ENCODE measurements at places on chromosomes 11 and 22. TPM values are rescaled to one million over a fixed set of nuclear protein-coding genes. Genes with fewer than 3 reads are reported as not detected.

- no peak for DNase-seq
These were observed 897.2 kb downstream of the TBC1D22A start for GRCh38 chr22:47659467-47660223.

DNA sequence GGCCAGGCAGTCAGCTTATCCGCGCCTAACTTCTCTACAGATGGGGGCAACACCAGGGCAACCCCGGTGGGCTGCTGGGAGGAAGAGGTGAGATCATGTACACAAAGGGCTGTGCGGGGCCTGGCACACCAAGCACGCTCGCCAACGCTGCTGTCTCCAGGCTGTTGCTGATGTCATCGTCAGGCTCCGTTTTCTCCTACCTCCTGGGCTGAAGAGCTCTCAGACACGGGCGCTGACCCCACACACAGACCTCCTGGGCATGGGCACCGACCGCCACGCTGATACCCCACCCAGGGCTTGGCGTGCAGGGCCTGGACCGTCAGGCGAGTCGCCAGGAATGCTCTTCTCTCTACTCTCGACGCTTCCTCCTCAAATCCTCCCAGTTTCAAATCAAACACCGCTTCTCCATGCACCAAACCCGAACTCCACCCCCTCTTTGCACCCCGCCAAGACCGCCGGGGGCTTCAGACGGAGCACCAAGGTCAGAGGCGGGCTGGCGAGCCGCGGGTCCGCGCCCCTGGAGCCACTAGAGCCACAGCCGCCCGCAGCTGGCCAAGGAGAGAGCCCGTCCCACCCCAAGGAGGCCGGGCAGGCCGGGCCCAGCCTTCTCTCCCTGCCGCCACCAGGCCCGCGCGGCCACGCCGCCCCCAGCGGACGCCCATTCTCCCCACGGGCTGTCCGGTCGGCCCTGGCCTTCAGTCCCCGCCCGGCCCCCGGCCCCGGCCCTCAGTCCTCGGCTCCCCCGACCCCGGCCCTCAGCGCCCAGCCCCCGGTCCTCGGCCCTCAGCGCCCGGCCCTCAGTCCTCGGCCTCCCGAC lies 772 bp downstream of the SBF1 start:
- DNase-seq, result no peak

DNA sequence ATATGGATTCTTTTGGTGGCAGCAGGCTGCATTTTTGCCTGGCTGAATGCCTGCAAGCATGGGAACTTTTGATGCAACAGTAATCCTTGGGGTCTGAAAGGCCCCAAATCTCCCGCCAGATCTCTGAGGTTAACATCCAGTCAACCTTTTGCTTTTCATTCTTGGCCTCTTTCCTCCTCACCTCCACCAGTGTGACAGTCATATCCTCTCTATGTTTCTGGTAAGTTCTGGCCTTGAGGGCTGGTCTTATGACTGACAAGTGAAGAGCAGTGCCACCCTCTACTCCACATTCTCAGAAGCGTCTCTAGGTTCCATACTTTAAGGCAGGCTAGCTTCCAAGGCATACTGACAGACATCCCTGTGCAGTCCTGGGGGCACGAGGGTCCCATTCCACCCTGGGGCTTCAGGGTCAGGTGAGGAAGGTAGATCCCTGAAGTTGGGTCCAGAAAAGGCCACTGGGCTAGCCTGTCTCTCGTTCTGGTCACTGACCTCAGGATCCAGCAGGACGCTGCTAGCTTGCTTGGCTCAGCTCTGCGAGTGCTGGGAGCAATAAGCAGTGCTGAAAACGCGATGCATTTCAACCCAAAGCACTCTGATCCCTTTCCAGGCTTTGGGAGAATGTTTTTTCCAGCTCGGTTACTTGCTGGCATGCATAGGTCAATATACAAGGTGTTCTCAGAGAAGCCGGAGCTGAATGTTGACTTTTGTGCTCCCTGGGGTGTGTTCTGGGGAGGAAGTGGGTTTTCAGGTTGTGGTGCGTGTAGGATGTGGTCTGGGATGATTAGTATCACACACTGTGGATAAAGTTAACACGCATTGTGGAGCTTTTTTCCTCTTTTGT lies 75.2 kb downstream of the PTPRJ start:
- no peak for DNase-seq

GRCh38 chr22:37270928-37271650 lies 11.2 kb upstream of the CYTH4 start:
- no peak for DNase-seq

DNA sequence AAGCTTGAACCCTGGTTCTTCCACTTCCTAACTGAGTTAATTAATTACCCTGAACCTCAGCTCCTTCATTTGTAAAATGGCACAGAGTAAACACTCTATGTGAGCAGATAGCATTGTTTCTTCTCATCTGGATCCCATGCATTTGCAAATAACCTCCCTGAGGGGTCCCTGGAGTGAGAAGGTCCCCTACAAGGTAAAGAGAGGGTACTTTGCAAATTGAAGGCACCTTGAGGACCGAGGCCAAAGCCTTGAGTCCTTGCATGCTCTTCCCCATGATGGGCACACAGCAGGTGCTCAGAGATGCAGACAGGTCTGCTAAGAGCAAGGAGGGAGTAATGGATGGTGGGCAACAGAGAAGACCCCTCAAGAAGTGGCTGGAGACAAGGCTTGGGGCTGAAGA lies 33.2 kb downstream of the OTOG start:
- DNase-seq, result no peak

DNA sequence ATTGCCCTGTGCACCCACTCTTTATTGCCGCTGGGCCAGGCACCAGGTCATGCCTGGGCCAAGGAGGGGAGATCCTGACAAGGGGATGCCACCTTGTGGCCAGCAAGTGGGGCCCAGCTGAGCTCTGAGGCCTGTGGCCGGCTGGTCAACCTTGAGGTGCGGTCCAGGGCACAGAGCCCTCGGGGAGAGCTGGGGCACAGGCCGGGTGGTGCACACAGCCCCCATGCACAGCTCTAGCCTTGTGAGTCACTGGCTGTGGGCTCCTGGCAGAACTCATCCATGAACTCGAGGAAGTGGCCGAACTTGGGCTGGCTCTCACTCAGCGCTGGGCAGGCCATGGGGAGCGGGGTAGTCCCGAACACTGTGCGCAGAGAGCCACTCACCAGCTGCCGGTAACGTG lies 94.3 kb downstream of the RNF169 start:
- DNase-seq, result no peak

- DNase-seq, result no peak
These were observed 1074.5 kb downstream of the TBC1D22A start for GRCh38 chr22:47836957-47837356.

DNA sequence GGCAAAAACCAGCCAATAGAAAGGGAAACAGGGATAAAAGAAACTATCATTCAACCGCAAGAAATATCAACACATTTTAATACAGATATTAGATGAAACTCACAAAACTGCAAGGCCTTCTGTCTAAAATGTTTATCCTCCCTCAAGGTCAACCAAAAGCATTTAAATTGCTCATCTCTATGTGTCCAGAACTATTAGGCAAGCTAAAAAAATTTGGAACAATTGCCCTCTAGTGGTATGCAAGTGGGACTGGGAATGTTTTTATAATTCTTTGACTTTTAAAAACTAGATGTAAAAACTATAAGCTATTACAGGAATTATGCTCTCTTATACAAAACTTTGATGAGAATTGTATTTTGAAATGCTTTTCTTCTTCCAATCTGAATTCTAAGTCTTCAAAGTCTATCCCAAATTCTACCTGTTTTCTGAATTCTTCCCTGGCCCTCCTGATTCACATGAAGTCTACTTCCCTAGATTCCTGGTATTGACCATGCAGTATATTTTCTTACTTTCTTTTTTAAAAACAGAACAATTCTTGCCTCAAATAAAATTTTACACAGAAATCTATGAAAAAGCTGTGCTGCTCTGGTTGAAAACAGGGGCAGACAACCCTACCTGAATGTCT lies 4.9 kb downstream of the CWC15 start:
- no peak for DNase-seq

DNA sequence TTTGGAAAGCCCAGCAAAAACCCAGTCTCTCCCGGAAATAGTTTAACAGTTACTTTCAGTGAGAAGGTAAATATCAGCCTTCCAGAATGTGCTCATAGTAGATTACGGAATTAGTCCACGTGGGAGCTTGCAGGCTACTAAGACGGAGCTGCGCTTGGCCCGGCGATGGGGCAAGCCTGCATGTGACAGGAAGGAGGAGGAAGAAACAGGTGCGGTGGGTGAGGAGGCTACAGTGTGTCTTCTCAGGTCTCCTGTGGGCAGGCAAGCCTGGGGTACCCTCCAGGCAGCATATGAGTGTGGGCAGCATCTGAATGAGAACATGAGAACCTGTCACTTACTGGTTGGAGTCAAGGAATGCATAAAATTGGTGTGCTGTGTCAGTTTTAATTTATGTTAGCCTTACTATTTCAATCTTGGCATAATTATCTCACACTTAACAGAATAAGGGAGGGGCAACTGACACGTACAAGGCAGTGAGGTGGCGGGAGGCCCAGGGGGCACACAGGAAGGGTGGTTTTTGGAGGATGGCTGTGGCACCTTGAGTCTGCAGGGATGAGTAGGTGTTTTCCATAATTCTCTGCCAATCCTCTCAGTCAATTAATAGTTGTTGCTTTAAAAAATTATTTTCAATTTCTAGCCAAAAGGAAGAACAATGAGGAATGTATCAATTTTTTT lies 35.7 kb downstream of the CLMP start:
- no peak for DNase-seq

Gene PLAAT5
- polyA plus RNA-seq, result not detected

Gene GAL
- 2.8 TPM for polyA plus RNA-seq

Gene C1QTNF5
- polyA plus RNA-seq, result 12.2 TPM

Gene TMPRSS13
- not detected for polyA plus RNA-seq

Gene TSSK2
- not detected for polyA plus RNA-seq

Gene TMPRSS5
- polyA plus RNA-seq, result 0.10 TPM

All from BJ (cell line).